ENCODE measurements at places on chromosomes 13 and 19.

GRCh38 chr13:90933097-90933826 lies 414.2 kb upstream of the MIR17HG start:
- DNase-seq: no peak

DNA sequence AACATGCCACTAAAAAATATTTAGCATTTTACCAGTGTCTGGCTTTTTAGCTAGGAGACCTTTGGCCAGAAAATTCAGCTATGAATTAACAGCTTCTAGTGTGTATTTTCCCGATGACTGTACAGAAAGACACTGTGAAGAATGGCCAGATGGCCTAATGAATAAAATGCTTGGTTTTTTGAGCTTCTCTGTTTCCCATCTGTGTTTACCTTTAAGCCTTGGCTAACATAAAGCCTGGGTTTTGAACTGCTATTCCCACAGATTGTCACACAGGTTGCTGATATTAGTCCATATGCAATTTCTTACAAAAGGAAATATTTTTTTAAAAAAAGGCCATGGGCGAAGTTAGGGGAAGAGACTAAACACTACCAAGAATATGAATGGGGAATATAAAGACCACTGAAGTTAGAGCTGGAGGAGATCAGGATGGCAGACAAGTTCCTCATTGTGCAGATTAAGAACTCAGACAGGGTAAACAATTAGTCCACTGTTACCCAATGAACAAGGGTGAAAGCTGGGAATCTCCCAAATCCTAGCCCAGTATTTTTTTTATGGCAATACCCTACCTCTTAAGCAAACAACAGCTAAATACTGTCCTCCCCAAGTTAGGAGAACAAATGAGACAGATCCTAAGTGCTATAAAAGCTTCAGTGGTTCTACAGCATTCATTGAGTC lies 95.1 kb downstream of the DCT start:
- no peak for DNase-seq

GRCh38 chr13:44487989-44488388 lies 88.1 kb downstream of the TSC22D1 start:
- DNase-seq: no peak

GRCh38 chr13:53408847-53409568 lies 380.4 kb downstream of the OLFM4 start:
- DNase-seq: no peak

GRCh38 chr13:37409756-37410155 lies 188.8 kb downstream of the POSTN start:
- no peak for DNase-seq

GRCh38 chr13:19772306-19772705 lies 10.4 kb downstream of the PSPC1 start:
- DNase-seq: no peak

GRCh38 chr13:77508959-77509620 lies 26.4 kb upstream of the SCEL start:
- DNase-seq: no peak

GRCh38 chr19:8212212-8212611 lies 3.0 kb downstream of the CERS4 start:
- DNase-seq: no peak

DNA sequence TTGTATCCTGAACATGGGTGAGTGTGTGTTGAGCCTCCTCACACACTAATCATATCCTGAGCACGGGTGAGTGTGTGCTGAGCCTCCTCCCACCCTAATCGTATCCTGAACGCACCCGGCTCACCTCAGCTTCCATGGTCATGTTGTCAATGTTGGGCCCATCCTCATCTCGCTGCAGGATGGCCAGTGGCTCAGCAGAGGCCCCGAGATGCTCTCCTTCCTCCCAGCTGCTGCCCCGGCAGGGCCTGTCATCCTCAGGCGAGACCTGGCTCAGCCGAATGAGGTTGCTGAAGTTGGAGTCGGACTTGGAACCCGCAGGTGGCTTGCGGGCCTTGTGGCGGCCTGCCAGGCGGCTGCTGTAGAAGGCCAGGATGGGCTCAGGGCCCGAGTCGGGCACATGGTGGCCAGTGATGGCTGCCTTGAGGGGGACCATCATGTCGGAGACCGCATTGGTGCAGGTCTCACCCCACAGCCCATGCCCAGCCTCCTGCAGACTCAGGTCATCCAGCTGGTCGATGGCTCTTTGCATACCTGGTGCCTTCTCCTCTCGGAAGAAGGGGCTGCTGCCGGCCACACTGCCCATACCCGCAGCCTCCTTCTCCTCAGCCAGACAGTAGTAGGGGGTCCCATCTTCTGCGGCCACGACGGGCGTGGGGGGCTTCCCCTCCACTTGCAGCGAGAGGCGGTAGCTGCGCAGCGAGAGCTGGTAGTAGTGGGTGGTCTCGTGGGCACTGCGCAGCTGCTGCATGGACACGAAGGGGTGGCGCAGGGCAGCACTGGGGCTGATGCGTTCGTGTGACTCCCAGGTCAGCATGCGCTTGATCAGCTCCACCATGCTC lies 9.6 kb downstream of the HIPK4 start:
- DNase-seq: no peak

- DNase-seq: no peak
Measured at GRCh38 chr19:16018801-16019551, 57.3 kb upstream of the TPM4 start.

DNA sequence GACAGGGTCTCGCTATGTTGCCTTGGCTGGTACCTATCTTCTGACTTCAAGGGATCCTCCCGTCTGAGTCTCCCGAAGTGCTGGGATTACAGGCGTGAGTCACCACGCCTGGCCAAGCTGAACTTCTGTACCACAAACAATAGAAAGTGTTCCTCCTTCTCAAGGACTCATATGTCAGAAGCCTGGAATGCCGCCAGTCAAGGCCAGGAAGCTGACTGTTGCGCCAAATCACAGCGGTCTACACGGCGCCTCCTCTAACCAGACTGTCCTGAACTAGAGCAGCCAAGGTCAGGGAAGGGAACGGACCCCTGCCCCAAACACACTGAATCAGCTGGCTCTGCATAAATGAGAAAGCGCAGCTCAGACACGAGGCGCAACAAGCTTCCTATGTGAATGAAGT lies 14.6 kb downstream of the RAB20 start:
- peak; percentile 77 for DNase-seq

DNA sequence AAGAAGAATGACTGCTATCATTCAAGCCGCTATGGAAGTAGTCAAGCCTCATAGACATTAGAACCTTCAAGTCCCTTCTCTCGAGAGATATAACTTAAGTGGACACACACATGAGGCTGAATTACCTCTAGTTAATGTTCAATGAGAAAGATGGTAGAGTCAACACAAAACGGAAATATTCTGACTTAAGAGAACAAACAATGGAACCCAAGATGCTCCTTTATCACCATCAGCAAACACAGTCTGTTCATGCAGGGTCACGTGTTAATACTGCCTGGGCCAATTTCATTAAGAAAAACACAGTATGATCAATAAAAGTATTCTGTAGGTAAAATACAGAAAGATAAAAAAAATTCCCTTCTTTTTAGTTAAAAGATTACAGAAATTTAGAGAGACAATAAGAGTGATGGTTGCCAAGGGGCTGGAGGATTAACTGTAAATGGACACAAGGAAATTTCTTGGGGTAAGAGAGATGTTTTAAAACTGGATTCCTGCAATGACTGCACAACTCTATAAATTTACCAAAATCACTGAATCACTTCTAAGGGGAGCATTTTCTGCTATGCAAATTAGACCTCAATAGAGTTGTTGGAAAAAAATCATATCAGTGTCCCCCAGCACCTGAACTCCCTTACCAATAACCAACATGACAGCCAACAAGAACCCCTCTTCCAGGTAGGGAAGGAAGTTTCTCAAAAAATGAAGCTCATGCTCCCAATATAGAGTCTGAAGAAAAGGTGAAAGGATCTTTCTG lies 256.6 kb downstream of the ABCC4 start:
- DNase-seq: no peak

- DNase-seq: no peak
Measured at GRCh38 chr13:48144413-48145035, 49.6 kb upstream of the MED4 start.

- DNase-seq: no peak
Measured at GRCh38 chr13:114010401-114011101, 36.7 kb upstream of the C13orf46 start.

GRCh38 chr19:35665604-35666003 lies 713 bp upstream of the UPK1A start:
- DNase-seq: no peak

DNA sequence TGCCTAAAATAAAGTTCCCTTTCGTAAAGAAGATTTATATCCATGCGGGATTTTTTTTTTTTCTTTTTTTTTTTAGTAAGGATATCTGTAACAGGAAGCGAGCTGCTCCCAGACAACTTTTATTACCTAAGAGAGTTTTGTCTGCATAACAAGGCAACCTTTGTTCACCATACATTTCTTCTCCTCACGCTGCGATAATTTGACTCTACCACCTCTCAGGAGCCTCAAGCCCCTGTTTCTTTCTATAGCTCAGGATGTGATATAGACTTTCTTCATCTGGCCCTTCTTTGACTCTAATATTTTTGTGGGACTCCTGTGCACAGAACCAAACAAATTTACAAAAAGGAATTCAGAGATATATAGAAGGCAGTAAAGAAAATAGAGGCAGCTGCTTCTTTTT lies 1053.7 kb upstream of the SPRY2 start:
- DNase-seq: no peak

- DNase-seq: no peak
Measured at GRCh38 chr13:76229281-76229680, 593.2 kb downstream of the LMO7 start.

- DNase-seq: no peak
Measured at GRCh38 chr19:38362076-38362945, 12.1 kb upstream of the PSMD8 start.

DNA sequence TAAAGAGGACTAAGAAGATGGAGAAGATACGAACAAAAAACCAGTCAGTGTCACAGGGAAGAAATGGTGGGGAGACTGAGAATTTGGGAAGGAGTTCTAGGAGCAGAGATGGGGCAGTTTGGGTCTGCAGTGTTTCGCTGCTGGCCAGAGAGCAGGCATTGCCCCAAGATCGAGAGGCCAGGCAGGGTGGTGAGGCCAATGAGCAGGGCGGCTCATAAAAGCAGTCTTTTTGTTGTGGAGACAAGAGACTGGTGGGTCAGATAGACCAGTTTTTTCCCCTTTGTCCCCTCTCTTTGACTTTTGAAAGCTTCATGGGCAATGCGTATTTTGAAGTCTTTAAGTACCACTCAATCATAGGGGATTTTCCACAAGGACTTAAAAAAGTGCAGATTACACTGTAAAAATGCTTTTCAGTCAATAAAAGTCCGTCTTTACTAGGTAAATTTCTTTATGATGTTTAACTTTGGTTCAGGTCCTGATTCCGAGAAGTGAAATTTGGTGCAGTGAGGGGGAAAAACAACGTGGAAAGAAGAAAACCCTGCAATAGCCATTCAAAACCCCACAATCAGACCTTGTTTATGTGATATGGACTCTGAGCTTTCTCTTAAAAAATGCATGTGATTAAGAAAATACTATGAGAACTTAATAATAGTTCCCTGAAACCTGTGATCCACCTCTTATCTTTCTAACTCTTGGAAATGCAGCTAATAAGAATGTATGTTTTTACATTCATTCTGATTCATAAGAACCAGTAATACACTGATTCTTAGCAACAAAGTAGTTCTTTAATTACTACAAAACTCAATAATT lies 338.9 kb downstream of the KLF5 start:
- no peak for DNase-seq

- no peak for DNase-seq
Measured at GRCh38 chr13:102374233-102374632, 27.6 kb downstream of the FGF14 start.

DNA sequence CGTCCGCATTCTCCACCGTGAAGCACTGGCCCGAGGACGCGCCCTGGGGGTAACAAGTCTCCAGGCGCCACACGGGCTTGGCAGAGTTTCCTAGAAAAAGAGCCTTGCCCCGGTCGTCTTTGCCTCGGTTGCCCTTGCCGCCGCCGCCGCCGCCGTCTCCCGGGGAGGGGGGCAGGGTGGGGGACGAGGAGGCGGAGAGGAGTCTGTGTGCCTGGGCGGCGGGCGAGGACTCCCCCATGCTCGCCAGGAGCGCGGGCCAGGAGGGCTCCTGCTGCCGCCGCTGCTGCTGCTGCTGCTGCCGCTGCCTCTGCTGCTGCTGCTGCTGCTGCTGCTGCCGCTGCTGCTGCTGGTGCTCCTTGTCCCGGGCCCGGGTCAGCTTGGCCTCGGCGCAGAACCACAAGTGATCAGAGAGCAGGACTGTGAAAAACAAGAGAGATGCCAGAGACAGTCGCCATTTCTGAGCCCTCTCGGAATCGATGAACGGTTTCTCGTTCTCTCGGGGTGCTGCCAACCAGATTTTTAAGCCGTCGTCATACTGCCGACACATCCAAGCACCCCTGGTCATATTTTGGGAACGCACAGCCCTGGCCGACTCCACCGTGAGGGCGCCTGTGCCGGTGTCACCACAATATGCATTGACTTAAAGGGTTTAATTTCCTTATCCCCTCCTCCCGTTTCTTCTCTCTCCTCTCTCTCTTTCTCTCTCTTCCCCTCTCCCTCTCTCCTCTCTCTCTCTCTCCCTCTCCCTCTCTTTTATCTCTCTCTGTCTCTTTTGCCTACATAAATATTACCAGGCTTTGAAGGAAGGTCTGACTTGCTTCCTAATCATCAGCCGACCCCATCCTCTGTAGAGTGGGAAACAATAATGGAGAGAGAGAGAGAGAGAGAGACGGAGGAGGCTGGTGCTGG lies 349.1 kb downstream of the LIG4 start:
- no peak for DNase-seq

DNA sequence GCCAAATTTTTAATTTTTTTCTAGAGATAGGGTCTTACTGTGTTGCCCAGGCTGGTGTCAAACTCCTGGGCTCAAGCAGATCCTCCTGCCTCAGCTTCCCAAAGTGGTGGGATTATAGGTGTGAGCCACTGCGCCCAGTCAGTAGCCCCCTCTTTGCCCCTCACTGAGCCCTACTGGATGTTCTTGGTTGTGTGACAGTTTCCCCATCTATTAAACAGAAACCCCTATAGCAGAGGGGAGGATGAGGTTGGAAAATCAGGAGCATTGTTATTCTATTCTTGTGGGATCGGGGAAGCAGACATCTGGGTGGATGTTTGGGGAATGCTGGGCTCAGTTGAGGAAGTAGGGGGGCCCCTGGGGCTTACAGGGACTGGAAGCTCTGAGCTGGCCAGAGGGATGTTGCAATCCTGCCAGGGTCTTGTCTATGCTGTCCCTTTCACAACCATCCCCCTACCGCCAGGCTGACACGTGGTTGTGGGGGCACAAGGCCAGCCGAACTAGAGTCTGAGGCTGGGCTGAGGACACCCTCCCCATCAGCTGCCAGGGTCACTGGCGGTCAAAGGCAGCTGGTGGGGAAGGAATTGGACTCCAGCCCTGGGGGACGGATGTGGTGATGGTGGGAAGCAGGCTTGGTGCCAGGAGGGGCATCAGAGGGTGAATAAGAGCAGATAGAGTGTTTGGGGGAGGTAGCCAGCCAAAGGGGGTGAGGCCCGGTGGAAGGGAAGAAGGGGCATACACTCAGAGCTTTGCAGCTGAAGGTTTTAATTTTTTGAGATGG lies 10.9 kb downstream of the APOC1 start:
- peak; percentile 29 for DNase-seq

Data from AG09309 (cell line).